ENCODE measurements at places on chromosomes 11 and 22.

GRCh38 chr11:114074546-114075343, 15.2 kb downstream of the ZBTB16 start:
- no peak for DNase-seq

DNA sequence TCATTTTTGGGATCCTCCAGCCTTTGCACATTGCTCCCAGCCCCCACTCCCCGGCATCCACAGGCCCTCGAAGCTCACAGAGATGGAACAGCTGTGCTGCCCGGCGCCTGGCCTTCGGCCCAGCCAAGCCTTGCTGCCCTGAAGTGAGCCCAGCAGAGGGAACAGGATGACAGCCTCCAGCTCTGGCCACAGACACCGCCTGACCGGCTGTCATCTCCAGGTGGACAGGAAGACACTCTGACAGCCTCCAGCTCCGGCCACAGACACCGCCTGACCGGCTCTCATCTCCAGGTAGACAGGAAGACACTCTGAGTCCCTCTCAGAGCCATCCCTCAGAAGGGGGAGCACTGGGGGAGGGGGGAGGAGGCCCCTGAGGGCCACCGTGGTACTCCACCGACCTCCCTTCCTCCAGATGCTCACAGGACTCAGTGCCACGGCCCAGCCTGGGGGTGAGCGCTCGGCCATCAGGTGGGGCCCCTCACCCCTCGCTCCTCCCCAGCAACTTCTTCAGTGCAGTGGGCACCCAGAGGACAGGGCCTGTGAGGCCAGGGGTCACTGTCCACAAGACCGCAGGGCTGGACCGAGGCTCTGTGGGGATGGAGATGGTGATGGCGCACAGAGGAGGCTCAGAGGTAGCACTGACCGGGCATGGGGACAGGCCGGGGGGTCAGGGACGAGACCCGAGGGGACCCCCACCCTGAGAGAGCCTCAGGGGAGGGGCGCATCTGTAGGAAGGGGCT, 58.6 kb downstream of the BRD1 start:
- DNase-seq, result no peak

- DNase-seq, result no peak
Measured at GRCh38 chr11:69366591-69366990, 72.6 kb downstream of the MYEOV start.

- no peak for DNase-seq
Measured at GRCh38 chr11:104772806-104773241, 125.4 kb downstream of the CASP12 start.

- no peak for DNase-seq
Measured at GRCh38 chr22:30253205-30253852, 6.8 kb upstream of the LIF start.

GRCh38 chr22:17960695-17961445, 63.5 kb downstream of the MICAL3 start:
- DNase-seq, result no peak

GRCh38 chr22:36144886-36145541, 15.5 kb downstream of the APOL3 start:
- DNase-seq, result no peak

GRCh38 chr22:19526076-19526701, 2.0 kb upstream of the CLDN5 start:
- no peak for DNase-seq

- DNase-seq, result no peak
Measured at GRCh38 chr22:33917744-33918406, 2.4 kb downstream of the LARGE1 start.

DNA sequence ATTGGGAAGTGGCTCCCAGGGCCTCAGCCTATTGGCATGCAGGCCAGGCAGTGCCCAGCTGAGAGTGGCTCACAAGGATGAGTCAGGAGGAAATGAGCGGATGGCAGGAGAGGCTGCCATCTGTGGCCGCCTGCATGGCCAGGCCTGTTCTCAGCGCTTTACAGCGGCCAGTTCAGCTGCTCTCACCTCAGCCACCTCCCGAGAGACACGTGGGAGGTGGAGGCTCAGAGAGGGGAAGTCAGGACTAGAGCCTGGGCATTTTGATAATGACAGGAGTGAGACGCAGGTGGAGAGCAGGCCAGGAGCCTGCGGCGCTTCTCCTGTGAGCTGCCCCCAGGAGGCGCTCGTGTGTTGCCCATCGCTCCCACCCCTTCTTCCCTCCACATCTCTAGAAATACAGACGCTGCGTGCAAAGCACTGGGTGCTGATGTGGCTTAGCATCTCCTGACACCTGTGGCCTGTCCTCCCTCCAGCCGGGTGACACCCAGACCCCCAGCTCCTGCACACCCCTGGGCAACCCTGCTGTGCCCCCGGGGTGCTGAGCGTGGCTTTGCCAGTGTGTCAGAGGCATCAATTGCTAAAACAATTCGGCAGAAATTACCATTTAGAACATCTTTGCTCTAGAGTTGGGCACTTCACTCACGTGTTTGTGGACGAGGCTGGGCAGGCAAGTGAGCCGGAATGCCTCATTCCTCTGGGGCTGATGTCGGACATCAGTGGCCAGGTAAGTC, 21.4 kb upstream of the PANX2 start:
- no peak for DNase-seq

GRCh38 chr22:49321477-49322055, 506.1 kb downstream of the BRD1 start:
- DNase-seq, result no peak

- DNase-seq, result no peak
Measured at GRCh38 chr11:81658722-81659121, 1074.9 kb downstream of the FAM181B start.

DNA sequence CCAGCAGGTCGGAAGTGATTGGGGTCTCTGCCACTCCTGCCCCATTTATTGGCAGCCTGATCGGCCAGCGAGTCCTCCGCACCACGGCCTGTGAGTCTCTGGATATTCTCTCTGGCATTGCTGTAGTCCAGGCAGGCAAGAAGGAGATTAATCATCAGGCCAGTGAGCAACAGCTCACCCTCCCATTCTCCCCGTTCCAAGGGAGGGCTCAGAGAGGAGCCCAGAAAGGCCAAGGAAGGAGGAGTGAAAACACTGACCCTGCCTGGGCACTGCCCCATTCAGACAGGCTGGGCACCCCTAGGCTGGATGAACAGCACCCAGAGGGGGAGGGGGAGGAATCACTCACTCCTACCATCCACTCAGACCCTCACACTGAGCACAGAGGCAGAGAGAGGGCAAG, 3.1 kb downstream of the SAA2 start:
- no peak for DNase-seq

- DNase-seq, result no peak
Measured at GRCh38 chr22:20405931-20406685, 12.2 kb downstream of the ZNF74 start.

GRCh38 chr11:19345519-19345847, 104.7 kb upstream of the E2F8 start:
- DNase-seq, result no peak

Data from NCI-H187 treated with DMSO at 0.1 percent for 48 hours (cell line).